ENCODE measurements at places on chromosomes 7 and 10.

DNA sequence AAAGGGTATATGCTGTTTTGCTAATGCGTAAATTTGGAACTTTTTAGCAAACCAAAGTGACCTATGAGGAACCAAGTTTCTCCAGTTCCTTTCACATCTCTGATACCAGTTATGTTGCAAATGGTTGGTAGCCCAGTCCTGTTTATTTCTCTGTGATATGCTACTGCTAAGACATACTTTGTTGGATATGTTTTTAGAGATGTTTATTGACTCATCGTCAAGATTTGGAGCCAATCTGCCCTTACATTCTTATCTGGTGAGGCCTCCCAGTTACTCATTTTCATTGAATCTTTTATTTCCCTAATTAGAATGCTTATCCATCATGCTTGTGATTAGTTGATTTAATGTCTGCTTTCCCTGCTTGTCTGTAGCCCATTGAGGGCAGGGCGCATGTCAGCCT is 58.9 kb downstream of the LRGUK start:
- DNase-seq = no peak

- DNase-seq = no peak
Observed at GRCh38 chr10:121525251-121526134, 72.8 kb downstream of the FGFR2 start.

DNA sequence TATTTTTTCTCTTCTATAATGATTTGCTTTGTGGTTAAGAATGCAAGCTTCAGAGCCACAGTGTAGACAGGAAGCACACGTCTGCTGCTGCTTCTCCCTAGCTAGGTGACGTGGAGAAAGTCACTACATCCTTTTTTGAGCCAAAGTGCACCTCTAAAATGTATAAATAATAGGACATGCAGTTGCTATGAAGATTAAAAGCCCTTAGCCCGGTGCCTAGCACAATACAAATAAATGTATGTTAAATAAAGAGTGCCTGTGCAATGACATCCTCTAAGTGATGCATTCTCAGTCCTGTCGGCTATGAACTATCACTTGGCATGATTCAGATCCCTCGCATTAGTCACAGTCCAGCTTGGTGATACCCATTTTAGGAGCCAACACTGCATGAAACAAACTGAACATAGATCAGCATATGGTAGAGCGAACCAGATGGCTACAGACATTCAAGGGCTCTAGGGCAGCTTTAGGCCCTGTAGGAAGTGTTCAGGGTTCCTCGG is 4.8 kb upstream of the TRDMT1 start:
- DNase-seq = no peak

DNA sequence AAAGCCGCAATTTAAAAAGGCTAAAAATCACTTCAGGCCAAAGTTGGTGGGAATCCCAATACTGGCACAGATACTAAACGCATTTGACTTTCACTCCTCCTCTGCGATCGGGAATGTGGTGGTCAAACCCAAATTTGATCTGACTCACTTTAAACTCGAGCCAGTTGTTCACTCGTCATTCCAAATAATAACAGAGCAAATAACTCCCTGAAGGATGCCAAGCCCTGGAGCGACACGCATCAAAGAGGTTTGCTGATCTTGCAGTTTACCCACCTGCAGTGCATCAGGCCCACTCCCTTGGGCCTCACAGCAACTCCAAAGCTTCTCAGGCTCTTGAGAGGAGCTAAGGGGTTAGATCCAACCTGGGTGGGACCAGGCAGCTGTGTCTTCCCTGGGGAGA is 12.2 kb downstream of the PTN start:
- no peak for DNase-seq

DNA sequence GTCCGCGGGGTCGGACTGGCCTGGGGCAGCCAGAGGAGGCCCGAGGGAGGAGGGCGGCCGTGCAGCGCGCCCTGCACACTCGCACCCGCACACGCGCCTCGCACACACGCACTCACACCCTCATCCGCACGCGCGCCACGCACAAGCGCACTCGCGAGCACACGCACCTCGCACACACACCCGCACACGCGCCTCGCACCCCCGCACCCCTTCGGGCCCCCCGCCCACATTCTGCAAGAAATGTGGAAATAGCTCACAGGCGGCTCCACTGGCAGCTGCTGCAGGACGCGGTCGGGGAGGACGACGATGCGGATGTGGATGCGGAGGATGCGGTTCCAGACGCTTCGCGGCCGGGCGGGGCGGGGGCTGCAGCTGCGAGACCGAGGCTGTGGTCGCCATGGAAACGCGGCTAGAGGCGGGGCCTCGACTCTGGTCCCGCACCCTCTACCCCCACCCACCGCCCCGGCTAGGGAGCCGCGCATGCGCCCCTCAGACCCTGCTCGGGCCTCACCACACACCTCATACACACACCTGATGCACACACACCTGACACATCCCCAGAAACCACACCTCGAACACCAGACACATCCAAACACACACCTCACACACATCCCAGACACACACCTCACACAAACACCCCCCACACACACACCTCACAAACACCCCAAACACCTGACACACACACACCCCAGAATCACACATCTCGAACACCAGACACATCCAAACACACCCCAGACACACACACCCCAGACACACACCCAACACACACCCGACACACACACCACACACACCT is at the start of gene CALY:
Gene CALY, minus strand, starts transcription at position 320 of the 793 bp plus-strand sequence. CDS start 7,907 bp downstream, outside the sequence.
- no peak for DNase-seq

DNA sequence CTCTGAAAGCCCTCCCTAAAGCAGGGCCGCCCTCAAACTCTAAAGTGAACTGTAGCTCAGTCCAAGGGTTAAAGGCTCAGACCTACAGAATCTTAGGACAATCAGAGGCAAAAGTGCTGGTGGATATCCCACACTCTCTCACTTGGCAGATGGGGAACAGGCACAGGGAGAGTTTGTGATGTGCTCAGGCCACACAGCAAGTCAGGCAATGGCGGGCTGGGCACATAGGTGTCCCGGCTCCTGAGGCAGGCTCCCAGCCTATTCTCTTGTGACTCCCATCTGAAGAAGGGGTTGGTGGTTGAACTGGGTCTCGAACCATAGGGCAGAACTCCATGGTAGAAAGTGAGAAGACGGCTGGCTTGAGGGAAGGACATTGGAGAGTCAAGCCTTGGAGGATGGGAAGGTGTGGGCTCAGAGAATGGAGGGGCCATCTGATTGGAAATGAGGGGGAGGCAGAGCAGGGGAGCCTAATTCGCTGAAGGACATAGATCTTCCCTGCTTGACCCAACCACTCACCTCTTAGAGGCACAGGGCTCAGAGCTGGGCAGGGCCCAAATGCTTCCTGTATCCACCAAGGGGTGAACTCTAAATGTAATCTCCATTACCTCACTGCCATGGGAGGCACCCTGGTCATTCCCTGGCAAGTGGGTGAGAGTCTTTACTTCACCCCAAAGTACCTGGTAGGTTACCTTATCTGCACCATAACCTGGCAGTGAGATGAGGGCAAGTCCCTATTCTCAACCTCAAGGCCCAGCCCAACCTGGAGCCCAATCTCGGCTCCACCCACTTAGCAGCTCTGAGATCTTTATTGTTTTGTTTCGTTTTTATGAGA is 4.9 kb upstream of the ZMIZ1 start:
- DNase-seq = no peak

GRCh38 chr7:100584683-100585510 is 1.0 kb downstream of the LRCH4 start:
- no peak for DNase-seq

- no peak for DNase-seq
Observed at GRCh38 chr10:54708021-54708420, 93.0 kb downstream of the PCDH15 start.

DNA sequence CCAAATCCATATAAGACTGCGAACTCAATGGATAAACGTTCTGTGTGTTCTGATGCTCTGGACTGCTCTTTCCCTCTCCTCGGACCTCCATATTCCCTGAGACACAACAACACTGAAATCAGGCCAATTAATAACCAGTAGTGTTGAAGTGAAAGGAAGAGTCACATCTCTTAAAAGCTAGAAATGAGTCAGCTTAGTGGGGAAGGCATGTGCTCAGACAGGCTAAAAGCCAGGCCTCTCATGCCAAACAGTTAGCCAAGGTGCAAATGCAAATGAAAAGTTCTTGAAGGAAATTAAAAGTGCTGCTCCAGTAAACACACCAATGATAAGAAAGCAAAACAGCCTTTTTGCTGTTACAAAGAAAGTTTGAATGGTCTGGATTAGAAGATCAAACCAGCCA is 29.3 kb downstream of the TNS3 start:
- no peak for DNase-seq

- DNase-seq = no peak
Observed at GRCh38 chr10:69103784-69104183, 15.9 kb downstream of the SRGN start.

GRCh38 chr7:158125091-158125490 is 462.5 kb downstream of the PTPRN2 start:
- DNase-seq = no peak

GRCh38 chr10:20299034-20299736 is 483.0 kb downstream of the PLXDC2 start:
- no peak for DNase-seq

DNA sequence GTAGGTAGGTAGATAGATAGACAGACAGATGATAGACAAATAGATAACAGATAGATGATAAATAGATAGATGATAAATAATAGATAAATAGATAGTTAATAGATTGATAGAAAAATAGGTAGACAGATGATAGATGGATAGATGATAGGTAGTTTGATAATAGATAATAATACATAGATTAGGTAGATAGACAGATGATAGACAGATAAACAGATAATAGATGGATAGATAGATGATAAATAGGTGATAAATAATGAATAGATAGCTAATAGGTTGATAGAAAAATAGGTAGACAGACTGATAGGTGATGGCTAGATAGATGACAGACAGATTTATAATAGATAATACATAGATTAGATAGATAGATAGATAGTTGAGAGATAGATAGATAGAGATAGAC is 350.5 kb upstream of the DPP6 start:
- DNase-seq = no peak

- DNase-seq = no peak
Observed at GRCh38 chr10:116055917-116056252, 217.1 kb downstream of the GFRA1 start.

DNA sequence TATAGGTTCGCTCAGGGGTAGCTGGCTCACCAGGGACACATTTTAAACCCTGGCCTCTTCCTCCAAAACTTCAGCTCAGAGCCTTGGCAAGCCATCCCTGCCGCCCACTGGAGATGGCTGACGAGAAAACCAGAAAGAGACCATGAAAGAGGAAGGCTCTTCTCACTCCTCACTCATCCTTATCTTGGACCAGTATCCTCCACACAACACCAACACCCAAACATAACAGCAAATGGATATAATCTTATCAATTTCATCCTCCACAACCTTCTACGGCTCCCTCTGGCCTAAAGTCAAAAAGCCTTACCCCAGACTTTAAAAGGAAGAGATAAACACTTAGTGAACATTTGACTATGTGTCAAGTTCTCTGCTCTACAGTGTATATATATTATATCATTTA is 26.9 kb downstream of the DLG5 start:
- DNase-seq = no peak

GRCh38 chr10:45553613-45554012 is 119.0 kb downstream of the ZFAND4 start:
- no peak for DNase-seq

DNA sequence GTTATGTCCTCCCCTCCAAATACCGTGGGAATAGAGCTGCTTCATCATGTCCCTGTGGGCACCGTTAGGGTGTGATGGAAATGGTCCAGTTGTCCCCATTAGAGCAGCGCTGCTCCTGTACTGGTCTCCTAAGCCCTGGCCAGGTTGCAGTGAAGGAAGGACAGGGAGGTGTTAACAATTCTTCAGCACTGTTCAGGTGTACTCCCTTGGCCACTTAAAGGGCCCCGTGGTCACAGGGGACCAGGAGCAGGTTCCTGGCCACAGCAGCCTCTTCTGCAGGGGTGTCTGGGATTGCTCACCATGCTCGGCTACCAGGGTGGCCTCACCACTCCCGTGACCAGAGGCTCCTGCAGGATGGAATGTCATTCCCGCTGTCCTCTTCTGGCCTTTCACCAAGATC is 65.8 kb downstream of the MINDY4 start:
- no peak for DNase-seq

DNA sequence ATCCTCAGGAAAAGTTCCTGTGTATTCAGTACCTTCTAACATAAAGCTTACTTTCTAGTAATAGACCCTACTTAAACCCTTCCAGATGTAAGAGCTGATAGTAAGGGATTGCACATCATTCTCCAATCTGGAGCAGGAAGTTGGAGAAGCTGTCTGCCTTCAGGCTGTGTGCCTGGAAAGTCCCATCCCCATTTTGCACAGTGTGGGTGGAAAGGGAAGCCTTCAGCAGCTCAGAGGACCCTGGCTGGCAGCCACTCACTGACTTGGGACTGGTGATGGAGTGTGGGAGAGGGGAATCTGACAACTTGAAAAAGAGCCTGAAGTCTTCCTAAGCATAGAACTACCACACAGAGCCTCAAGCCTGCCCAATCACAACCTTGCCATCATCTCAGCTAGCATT is 164.1 kb upstream of the ADO start:
- DNase-seq = no peak

DNA sequence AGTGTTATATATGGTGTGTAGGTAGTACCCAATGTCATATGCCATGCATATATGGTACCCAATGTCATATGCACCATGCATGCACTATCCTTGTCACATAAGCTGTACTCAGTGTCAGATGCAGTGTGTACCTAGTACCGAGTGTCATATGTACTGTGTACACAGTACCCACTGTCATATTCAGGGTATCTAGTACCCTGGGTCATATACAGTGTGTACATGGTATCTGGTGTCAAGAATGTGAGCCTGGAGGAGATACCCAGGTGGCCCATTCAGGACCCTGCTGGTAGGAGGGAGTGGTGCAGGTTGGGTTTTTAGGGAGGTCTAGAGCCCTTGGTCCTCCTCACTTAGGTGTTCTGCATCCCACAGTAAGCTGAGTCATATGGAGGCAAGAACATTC is 1.8 kb downstream of the ZMYND11 start:
- no peak for DNase-seq

DNA sequence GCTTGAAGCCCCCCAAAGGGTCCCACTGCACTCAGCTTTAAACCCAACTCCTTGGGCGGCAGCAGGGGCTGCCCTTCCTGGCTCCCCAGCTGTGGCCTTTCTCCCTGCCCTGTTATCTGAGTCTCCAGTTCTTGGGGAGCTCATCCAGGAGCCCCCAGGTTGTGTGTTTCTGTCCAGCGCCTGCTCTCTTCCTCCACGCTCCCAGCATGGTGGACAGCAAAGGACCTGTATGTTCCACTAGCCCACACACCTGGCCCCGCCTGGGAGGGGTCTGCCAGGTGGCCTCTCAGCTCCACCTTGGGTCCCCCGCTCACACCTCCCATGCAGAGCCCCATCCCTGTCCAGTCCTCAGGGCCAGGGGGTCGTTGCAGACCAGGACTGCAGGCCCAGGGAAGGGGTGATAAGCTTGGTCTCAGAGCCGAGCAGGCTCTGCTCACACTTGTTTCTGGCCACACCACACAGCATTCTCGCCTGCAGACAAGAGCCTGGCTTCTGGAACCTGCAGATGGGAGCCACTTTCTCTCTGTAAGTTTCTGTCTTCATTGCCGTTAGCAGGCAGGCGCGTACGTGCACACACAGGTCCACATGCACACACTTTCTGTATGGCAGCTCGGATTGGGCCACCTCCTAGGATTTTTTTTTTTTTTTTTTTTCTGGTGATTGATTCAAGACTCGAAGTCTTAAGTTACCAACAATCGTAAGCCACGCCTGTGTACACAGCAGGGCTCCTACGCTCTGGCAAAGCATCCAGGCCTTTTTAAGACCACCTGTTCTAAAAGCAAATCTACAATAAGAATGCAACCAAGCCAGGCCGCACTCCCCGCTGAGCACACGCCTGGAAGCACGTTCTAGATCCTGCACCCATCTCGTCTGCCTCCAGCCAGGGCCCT is 104.6 kb downstream of the CYTH3 start:
- no peak for DNase-seq

GRCh38 chr7:121623130-121623872 is 227.2 kb upstream of the FAM3C start:
- DNase-seq = no peak

All from iPS DF 19.7 (cell line).